Activated naive CD4-positive, alpha-beta T cell treated with anti-CD3 and anti-CD28 coated beads, Interleukin-2, amount 10 ng/mL, durations not matched to agents 7 days and 5 days (primary cell): ENCODE measurements at places on chromosomes 13 and 19.

DNA sequence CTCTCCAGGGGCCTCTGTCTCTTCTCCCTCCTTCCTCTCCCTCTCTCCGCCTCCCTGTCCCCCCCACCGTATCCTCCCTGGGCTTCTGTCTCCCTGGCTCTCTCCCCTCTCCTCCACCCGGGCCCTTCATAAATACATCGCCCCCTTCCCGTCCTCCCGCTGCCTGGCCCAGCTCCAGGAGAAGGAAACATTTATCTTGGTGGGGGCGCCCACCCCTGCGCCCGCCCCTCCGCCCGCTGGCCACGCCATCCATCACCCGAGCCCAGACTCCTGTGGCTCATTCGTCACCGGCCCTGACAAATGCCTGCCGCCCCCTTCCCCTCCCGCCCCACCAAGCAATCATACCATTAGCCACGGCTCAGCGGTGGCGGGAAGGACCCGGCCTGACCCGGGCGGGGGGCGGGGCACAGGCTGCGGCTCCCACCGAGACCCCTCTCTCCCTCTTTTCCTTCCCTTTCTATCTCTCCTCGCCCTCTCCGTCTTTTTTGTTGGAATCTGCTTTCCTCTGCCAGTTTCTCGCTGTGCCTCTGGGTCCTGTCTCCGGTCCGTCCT, 2.6 kb upstream of the MEIS3 start:
- DNase-seq: no peak

DNA sequence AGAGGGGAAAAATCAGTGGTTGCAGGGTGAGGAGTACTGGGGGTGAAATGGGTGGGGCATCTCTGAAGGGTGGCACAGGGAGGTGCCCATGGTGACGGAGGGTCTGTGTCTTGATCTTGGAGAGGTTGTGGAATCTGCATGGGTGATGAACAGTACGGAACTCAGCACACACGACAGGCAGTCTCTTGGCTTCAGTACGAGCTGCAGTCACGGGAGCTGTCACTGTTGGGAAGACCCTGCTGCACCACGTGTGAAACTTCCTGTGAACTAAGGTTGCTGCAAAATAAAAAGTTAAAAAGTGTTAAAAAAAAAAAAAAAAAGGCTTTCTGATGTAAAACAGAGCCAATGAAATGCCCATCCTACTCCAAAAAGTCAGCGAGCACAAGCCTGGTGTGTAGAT, 34.3 kb downstream of the TEX29 start:
- no peak for DNase-seq

DNA sequence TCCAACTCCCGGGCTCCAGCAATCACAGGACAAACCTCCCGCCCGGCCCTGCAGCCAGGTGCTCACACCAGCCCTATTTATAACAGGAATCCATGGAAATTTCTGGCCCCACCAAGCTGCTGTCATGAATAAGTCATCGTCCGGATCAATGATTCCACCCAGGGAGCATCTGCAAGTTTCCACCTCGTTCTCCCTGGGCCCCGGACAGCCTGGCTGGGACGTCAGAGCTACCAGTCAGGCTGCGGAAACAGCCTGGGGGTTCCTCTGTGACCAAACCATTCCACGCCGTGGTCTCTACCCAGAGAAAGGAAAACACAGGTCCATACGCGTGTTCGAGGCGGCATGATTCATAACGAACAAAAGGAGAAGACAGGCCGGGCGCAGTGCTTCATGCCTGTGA, 20.7 kb upstream of the PTBP1 start:
- DNase-seq: no peak

DNA sequence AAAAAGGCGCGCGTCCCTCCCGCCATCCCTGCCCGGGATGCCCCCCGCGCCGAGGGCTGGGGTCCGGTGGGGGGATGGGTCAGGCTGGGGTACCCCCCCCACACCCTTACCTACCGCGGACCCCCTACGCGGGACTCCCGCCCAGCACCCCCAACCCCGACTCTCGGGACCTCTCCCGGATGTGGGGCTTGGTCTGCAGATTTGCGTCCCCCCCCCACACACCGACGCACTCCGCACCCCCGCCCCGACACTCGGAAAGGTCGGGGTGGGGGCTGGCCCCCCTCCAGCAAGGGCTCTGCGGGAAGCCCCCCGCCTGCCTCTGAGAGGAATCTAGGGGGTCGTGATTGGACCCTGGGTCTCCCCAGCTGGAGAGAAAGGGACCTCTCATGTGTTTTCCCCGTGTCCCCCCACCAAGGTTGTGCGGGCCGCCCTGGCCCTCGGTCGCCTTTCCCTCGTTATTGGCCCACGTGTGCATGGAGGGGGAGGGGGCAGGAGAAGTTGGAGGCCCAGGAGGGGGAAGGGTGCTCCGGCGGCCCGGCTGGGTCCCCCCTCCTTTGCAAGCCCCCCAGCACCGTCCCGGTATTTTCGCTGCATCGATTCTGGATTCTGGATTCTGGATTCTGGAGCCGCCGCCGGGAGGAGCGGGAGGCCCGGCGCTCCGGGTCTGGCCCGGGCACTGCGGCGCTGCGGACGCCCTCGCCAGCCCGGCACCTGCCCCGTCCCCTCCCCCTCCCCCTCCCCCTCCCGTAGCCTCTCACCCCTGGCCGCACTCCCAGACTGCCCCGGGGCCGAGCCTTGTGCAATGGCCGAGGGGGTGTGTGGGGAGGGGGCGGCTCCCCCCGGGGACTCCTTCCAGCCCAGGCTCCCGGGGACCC, 607 bp downstream of the NFIC start:
- no peak for DNase-seq

- no peak for DNase-seq
Observed at GRCh38 chr19:34096020-34096915, 76.0 kb upstream of the LSM14A start.
